ENCODE measurements at places on chromosomes 16 and 17. TPM values are rescaled to one million over a fixed set of nuclear protein-coding genes. Genes with fewer than 3 reads are reported as not detected.

The C17orf107 gene
- 2.3 TPM for total RNA-seq

The CHD9NB gene
- total RNA-seq = 0.17 TPM

The MGAT5B gene
- 0.59 TPM for total RNA-seq

The NECAB2 gene
- not detected for total RNA-seq

- DNase-seq = no peak
These were observed 308.2 kb downstream of the XYLT1 start for GRCh38 chr16:17162560-17162959.

The TRIM72 gene
- total RNA-seq = not detected

The ANKRD40CL gene
- not detected for total RNA-seq

The TLCD1 gene
- total RNA-seq = 9.7 TPM

DNA sequence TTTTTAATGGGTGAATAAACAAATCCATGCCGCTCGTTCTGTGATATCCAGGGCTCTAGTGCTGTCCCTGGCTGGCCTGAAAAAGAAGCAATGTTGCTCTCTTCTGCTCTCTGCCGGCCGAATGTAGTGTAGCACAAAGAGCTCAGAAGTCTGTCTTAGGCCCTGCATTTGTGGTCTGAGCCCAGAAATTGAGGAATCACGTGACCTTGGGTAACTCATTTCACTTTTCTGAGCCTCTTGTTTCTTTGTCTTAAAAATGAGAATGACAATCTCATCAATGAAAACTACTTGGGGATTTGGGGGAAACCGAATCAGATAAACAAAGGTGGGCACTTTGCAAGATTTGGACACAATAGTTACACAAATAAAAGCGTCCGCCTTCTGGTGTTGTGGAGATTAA is 381.6 kb upstream of the ASIC2 start:
- no peak for DNase-seq

- DNase-seq = no peak
These were observed 11.7 kb upstream of the ZNF594 start for GRCh38 chr17:5203178-5203907.

- no peak for DNase-seq
These were observed 40.8 kb upstream of the SEC14L1 start for GRCh38 chr17:77099997-77100396.

- DNase-seq = no peak
These were observed 4.4 kb downstream of the CACNA1G start for GRCh38 chr17:50564916-50565315.
